ENCODE measurements at places on chromosomes 1 and 21.
A peak's percentile ranks its signal among the peaks of the same experiment; 100 is the strongest.

DNA sequence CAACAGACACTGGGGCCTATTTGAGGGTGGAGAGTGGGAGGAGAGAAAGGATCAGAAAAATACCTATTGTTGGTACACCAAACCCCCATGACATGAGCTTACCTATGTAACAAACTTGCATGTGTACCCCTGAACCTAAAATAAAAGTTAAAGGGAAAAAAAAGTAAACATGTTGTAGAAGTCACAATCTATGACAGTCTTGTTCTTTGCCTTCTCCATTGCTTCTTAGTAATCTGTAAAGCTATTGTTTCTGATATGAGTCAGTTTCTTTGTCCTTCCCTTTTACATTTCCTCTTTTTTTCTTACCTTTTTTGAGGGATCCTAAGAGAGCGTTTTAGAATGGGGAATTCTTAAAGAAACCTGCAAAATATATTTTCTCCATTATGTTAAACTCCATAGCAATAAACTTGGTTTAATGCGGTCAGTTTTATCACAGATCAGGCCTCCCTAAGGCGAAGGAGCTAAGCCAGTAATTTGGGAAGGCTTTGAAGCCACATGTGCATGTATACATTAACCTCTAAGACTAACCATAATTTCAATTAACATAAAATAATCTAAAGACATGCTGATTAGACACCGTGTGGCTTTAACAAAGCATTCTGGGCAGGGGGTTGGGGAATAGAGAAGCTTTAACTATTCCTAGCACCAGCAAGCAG, 77.8 kb upstream of the C1orf105 start:
- no peak for DNase-seq

DNA sequence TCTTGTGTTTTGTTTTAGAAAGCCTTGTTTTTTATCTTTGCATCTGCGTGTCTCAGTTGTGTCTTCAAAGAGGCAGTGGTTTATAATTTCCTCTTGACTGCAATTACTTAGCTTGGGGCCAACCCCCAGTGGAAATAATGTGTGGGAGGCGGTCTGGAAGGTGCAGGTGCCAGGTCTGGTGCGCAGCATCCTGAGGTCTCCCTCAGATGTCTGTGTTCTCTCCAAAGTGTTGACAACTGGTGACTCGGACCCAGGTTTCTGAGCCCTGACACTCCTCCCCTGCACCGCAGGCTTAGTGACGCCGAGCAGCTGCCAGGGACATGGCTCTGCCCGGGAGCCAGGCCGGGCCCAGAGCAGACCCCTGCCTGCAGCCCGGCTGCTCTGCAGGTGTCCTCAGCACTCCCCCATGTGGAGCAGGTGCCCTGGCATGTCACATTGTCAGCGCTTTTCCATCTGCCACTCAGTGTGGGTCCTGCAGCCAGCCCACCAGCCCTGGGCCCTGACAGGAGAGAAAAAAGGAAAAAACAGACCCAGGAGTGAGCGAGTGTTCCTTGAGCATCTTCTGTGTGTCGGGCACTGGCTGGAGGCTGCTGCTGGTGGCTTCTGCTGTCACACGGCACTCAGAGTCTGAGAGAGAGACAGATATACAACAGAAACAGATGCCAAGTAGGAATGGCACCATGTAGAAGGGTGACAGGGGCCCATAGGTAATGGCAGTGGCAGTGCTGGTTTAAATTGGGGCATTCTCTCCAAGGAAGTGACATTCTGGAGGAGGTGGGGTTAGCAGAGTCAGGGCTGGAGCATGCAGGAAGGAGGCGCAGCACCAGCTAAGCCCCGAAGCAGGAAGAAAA, 24.8 kb upstream of the SELENON start:
- peak; percentile 68 for DNase-seq

- peak; percentile 10 for DNase-seq
Measured at GRCh38 chr1:201970334-201971159, 11.9 kb upstream of the RNPEP start.

GRCh38 chr1:32797456-32797855, 19.7 kb downstream of the YARS1 start:
- DNase-seq: no peak

GRCh38 chr1:10208537-10208936, 1.8 kb upstream of the KIF1B start:
- no peak for DNase-seq

- DNase-seq: no peak
Measured at GRCh38 chr1:43011020-43011419, 52.4 kb upstream of the SLC2A1 start.

- DNase-seq: no peak
Measured at GRCh38 chr1:231571904-231572303, 43.4 kb downstream of the TSNAX start.

GRCh38 chr21:23308741-23309140, 2298.5 kb downstream of the MRPL39 start:
- DNase-seq: no peak

DNA sequence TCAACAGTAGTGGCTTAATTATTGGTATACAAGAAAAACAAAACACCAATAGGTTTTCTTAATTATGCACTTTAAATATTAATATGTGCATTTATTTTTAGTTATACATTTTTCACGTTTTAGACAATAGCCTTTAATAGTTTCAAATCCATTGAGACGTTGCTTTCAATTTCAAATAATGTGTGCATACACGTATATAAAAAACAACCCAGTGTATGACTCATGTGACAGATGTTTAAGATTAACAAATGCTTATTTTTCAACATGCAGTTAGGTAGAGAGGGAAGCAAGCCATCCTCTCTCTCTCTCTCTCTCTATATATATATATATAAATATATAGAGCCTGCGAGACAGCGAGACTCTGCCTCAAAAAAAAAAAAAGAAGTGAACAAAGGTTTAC, 24.3 kb downstream of the EYA3 start:
- no peak for DNase-seq

- DNase-seq: no peak
Measured at GRCh38 chr1:57963581-57963980, 539.7 kb upstream of the DAB1 start.

GRCh38 chr1:11134251-11134897, 34.7 kb upstream of the EXOSC10 start:
- DNase-seq: no peak

GRCh38 chr1:147627435-147628110, 42.8 kb downstream of the ACP6 start:
- DNase-seq: peak; percentile 79

DNA sequence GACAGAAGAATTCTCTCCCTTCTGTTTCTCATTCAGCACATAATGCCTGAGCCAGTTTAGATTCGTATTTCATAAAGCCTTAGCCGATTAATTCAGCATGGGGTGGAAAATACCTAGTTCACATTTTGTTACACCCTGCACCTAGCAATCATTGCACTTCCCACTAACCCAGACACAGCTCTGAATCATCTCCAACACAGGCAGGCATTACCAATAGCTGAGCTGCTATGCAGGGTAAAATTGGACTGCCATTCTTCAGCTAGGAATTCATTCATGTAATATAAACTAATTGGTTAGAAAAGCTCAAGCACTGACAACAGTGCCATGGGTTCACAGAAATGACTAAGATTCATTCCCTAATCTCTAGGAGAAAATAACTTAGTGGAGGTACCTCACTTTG, 26.9 kb upstream of the NKAIN1 start:
- DNase-seq: no peak

GRCh38 chr21:26438976-26439375, 134.1 kb downstream of the CYYR1 start:
- DNase-seq: no peak

GRCh38 chr1:232472485-232473041, 157.4 kb downstream of the SIPA1L2 start:
- DNase-seq: no peak

DNA sequence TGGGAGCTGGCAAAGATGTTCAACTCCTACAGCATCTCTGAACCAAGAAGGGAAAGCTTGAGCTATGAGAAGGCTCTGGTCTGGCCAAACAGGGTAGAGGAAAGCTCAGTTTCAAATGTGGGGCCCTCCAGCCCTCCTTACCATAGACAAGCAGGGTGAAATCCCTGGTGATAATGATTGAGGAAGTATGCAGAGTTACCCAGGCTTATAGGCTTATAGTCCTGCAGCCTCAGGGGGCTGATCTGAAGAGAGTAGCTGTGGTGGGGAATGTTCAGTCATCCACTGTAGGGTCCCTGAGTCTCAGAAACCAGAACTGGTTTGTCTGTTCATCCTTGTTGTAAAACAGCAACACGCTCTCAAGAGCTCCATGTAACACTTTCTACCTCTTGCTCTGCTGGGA, 19.8 kb upstream of the LY9 start:
- DNase-seq: no peak

GRCh38 chr1:247409869-247410544, 6.0 kb upstream of the NLRP3 start:
- DNase-seq: no peak

GRCh38 chr1:232292818-232293217, 337.1 kb downstream of the SIPA1L2 start:
- no peak for DNase-seq

GRCh38 chr1:34415140-34415539, 238.4 kb downstream of the C1orf94 start:
- DNase-seq: no peak

DNA sequence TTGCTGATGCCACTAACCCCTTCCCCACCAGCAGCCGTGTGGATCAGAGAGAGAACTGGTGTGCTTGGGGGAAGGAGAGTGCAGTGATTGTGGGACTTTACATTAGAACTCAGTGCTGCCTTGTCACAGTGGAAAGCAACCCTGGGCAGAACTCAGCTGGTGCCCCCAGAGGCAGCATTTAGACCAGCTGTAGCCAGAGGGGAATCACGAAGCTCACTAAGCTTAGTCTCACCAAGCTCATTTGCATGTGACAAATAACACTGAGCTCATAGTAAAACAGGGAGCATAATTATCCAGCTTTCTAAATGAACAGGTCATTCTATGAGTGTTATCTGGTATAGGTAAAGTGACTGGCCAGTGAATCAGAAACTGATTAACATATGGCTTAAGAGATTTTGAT, 9.8 kb upstream of the SMAP2 start:
- no peak for DNase-seq

- DNase-seq: peak; percentile 96
Measured at GRCh38 chr1:201530741-201531531, 8.0 kb upstream of the NAV1 start.

- DNase-seq: no peak
Measured at GRCh38 chr21:29297483-29298347, 1.0 kb upstream of the BACH1 start.

DNA sequence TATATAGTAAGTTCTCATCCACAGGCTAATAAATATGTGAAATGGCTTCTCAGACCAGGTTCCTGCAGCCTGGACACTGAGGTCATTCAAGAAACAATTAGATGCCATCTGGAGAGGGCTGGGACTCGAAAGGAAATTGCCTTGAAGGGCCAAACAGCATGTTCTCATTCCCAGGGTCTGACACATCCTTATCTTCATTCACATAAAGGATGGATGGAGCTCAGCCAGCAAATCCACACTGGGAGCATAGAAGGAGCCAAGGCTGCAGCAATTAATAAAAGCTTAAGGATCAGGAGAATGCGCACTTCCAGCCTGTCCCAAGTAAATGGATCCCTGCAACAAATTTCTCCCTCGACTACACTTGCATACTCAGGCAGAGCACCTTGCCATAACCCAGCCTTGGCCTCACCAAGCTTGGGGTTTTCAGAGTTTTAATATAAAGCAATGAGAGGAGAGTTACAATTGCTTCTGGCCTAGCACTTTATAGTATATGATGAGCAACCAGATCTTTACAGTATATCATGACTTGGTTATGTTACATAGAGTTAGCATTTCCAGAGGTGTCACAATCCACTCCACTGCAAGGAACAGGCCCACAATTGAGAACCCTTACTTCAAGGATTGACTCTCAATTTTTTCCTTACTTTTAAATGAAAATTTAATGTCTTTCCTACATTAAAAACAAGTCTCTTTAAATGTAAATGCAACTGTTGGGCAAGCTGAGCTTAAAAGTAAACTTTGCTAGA, 55.9 kb downstream of the BCAR3 start:
- peak; percentile 15 for DNase-seq

GRCh38 chr1:109277434-109278204, 5.3 kb downstream of the PSRC1 start:
- DNase-seq: peak; percentile 93

DNA sequence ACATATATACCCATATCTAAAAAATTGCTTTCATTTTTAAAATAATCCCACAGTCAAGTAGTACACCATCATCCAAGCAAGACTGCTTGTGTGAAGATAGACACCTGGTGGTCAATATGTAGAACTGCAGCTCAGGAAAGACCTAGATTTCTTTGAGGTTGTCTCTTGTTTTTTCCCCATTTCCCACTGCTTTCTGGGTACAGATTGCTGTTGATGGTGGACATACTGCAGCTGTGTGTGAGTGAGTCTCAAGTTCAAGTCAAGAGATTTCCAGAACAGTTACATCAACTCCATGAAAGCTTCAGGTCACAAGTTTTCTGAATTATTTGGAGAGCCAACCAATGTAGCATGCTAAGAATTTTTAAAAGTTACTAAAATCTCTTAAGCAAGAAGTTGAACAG, 306.4 kb downstream of the DUSP10 start:
- no peak for DNase-seq

DNA sequence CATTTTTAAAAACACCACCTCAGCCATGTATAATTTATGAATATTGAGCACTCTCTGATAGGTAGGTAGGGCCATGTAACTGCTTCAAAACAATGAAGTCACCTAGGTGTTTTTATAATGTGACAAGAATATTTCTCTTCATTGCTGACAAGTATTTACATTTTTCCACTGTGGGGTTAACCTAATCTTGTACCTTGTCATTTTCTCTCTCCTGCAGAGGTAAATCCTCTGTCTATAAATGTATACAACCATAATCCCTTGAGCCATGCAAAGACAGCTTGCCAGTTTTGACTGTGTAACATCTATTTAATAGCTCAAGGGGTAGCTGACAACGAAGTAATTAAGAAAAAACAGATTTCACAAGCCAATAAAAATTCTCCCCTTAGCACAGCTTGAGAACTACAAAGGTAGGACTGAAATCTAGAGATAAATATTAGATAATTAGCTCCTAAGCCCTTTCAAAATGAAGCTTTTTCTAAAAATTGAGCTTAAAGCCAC, 137.6 kb upstream of the POGK start:
- no peak for DNase-seq

DNA sequence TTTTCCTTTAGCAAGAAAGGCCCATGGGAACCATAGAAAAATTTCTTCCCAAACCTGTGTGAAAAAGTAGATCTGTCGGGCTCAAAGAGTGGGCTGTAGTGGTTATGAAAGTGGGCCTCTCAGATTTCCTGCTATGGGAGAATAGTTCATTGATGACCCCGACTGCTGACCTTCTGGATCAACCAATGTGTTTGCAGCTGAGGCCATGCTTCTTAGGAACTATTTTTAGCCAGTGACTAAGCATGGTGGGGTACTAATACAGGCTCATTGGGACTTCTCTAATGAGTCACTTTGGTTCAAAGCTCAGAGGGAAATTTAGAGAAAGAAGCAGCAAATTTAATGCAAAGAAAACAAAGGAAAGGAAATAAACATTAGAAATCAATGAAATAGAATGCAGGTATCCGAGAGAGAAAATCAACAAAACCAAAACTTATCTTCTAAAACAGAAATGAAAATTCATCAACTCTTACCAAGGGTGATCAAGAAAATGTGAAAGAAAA, 12.6 kb upstream of the PSMA5 start:
- DNase-seq: no peak
